ENCODE measurements at places on chromosomes 13 and 19.

DNA sequence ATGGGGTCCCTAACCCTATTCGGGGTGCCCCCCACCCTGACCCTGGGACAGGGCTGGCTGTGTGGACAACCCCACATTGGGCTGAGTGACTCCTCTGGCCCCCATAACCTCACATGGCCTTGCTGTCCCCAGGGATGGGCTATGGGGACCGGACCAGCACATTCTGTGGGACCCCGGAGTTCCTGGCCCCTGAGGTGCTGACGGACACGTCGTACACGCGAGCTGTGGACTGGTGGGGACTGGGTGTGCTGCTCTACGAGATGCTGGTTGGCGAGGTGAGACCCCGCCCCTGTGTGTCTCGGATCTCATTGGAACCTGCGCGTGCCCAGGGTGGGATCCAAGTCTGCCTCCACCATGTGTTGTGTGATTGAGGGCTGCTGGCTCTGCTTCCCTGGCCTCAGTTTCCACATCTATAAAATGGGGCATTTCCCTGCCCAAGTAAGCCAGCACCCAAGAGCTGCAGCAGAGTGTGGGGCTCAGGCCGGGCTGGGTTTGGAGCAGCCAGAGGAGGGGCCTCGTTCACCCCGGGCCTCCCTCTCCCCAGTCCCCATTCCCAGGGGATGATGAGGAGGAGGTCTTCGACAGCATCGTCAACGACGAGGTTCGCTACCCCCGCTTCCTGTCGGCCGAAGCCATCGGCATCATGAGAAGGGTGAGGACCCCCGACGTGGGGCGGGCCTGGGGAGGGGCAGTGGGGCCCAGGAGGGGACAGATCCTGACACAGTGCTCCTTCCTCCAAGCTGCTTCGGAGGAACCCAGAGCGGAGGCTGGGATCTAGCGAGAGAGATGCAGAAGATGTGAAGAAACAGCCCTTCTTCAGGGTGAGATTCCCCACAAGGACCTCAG, 4.9 kb downstream of the PTGER1 start:
- DNase-seq = no peak

GRCh38 chr19:13981021-13981420, 25.1 kb downstream of the RFX1 start:
- DNase-seq = no peak

DNA sequence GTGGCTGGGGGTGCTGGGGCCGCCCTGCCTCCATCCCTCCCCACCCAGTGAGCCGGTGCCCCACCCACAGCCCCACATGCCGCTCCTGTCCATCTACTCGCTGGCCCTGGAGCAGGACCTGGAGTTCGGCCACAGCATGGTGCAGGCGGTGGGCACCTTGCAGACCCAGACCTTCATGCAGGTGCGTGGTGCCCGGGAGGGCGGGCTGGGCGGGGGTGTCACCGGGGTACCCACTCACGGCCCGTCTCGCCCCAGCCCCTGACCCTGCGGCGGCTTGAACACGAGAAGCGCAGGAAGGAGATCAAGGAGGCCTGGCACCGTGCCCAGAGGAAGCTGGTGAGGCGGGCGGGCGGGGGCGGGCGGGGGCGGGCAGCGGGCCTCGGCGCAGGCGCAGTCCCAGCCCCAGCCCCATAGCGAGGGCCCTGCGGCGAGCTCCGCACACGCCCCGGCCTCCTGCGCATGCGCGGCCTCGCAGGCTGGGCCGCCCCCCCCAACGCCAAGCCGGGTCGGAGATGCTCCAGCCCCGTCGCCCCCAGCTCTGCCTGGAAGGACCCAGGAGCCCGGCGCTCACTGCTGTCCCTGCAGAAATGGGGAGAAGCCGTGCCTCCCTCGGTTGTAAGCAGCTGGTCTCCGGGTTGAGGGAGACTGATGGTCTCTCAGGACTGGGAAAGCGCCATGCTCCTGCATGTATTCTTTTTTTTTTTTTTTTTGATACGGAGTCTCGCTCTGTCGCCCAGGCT, 7.7 kb downstream of the ARHGAP45 start:
- DNase-seq = peak; percentile 94

GRCh38 chr19:35557539-35558399, 5.7 kb downstream of the ATP4A start:
- DNase-seq = peak; percentile 72

GRCh38 chr19:30557927-30558557, 185.9 kb downstream of the ZNF536 start:
- DNase-seq = no peak

GRCh38 chr13:88464851-88465250, 793.7 kb downstream of the SLITRK5 start:
- DNase-seq = no peak
